ENCODE measurements at places on chromosomes 4 and X.

- DNase-seq, result no peak
Measured at GRCh38 chr4:155761916-155762315, 3.1 kb downstream of the GUCY1B1 start.

- DNase-seq, result no peak
Measured at GRCh38 chr4:6320663-6321062, 51.0 kb downstream of the WFS1 start.

- DNase-seq, result no peak
Measured at GRCh38 chr4:128322986-128323385, 35.4 kb upstream of the PGRMC2 start.

GRCh38 chrX:35890699-35891098 is 28.8 kb upstream of the CFAP47 start:
- DNase-seq, result no peak

GRCh38 chrX:21153033-21153432 is 221.2 kb upstream of the CNKSR2 start:
- no peak for DNase-seq

GRCh38 chr4:7662507-7662846 is 227.7 kb upstream of the PSAPL1 start:
- DNase-seq, result no peak

GRCh38 chrX:153653556-153653955 is 6.6 kb downstream of the DUSP9 start:
- DNase-seq, result no peak

DNA sequence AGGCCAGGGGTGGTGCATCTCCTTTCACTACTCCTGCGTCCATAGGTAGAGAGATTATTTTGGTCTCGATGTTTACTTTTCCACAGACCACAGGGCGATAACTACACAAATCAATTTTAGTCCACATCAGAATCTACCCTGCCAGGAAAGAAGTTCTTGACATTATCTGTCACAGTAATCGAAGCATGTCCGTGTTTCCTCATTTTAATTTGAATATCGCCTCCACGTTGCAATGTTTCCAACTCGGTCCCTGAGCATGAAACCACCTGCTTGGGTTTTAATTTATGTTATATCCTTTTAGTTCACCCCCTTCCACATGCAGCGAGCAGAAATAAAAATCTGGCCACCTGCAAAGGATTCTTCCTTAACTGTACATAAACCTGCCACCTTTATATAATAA is 100.1 kb upstream of the ATXN3L start:
- no peak for DNase-seq

- no peak for DNase-seq
Measured at GRCh38 chr4:101031971-101032370, 315.4 kb downstream of the PPP3CA start.

- no peak for DNase-seq
Measured at GRCh38 chr4:26822546-26822945, 38.1 kb upstream of the STIM2 start.

DNA sequence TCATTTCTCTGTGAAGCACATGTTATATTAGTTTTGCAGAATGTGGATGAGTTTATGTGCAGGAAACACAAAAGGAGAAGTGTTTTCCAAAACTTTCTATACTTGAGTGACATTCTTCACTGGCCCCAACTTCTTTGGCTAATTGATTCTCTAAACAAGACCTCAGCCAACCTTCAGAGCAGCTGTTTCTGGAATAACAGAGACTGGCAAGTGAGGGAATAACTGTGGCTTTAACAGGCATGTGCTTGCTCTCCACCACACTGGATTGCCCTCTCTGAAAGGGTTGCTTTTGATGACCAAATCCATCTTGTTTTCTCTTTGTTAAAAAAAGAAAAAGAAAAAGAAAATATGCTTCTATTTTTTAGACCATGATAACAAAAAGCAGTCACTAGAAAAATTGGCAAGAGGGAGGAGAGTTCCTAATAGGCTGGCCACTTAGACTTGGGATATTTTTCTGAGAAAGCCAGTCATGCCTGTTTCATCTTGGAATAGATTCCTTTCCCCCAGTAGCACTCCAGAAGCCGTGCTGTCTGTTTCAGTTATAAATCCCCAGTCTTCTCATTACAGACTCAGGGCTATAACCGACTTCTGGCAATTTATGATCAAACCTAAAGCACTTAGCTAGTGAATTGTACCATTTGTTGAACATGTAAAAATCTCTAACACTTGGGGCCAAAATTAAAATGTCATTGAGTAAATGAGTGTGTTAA is 295.0 kb upstream of the NR3C2 start:
- no peak for DNase-seq

DNA sequence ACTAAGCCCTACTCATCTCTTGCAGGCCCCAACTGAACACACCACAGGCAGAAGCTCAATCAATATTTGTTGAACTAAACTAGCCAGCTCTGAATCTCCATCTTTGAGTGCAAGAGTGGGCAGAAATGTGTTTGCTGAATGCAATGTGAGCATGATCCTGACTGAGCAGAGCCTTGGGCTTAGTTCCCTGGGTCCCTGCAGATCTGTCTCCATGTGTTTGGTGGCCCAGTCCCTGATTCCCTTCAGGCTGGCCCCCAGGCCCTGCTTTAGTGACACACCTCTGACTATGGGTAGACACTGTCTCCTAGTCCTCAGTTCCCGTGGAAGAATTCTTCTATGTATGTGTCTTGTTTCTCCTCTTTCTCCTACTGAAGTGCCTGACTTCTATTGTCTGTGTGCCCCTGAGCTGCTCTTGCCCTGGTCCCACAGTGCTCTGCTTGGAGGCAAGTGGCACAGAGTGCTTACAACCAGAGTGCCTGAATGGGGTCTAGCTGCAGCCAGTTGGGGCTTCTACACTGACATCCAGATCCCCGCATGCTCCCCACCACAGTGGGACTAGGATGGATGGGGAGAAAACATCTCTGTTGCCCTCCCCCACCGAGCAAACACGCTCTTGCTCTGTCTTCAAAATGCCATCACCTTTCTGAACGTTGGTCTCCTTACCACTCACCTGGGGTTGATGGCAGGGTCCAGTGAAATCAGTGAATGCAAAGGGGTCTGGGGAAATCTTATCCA is 9.3 kb downstream of the PJA1 start:
- no peak for DNase-seq

- no peak for DNase-seq
Measured at GRCh38 chr4:1873776-1874175, 2.6 kb downstream of the NSD2 start.

GRCh38 chrX:46374371-46374770 is 170.8 kb downstream of the ZNF674 start:
- no peak for DNase-seq

GRCh38 chr4:16684097-16684496 is 214.3 kb downstream of the LDB2 start:
- no peak for DNase-seq

- DNase-seq, result no peak
Measured at GRCh38 chr4:8690216-8691150, 97.9 kb downstream of the CPZ start.

DNA sequence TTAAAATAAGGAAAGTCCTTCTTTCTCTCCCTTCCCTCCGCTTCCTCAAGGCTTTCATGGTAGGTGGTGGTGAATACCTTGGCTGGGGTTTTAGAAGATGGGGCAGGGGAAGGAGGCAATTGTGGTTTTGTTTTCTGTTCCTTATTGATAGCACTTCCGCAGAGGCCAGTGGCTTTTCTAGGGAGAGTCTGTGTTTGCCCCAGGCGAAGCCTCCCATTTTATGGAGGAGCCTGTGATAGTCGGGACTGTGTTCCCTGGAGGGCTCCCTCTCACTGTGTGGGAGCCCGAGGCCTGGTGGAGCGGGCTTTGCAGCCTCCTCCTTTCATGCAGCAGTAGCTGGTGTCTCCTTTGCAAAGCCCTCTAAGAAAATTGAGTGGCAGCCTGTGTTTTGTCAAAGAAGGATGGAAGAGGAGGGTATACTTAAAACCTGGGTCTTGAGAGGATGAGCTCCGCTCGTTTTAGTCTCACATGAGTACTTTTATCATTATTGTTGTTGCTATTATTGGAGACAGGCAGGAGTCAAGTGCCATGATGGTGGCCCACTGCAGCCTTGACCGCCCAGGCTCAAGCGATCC is 29.8 kb upstream of the STOX2 start:
- no peak for DNase-seq

- no peak for DNase-seq
Measured at GRCh38 chr4:105155426-105155825, 8.8 kb downstream of the TET2 start.

DNA sequence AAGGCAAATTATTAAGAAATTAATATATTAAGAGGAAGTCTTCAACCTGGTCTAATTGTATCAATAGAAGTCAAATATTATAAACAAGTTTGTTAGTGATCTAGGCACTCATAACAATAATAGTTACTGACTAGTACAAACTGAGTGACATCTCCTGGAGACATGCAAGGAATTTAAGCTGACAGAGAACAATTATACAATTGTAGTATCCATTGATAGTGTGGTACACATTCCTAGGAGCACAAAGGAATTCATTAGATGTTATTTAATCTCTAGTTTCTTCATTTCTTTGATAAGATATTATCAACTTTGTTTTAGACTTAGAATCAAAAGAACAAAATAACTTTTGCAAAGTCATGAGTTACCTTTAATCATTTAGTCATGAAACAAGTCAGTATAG is 1048.6 kb downstream of the PCDH7 start:
- no peak for DNase-seq

DNA sequence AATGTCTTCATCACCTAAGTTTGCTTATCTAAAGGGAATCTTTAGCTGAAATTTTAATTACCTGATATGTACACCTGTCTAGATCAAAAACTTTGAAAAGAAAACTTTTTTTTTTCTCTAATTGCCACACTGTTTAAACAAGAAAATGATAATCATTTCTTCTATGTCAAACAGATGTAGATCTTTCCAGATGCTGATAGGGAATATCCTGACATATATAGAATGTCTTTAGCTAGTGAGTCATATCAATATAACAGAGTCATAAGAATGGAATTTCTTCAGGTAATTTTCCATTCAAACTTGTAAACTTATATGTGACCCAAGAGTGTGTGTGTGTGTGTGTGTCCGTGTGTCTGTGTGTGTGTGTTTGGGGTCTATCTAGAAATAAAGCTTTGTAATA is 271.9 kb downstream of the GPM6A start:
- no peak for DNase-seq

DNA sequence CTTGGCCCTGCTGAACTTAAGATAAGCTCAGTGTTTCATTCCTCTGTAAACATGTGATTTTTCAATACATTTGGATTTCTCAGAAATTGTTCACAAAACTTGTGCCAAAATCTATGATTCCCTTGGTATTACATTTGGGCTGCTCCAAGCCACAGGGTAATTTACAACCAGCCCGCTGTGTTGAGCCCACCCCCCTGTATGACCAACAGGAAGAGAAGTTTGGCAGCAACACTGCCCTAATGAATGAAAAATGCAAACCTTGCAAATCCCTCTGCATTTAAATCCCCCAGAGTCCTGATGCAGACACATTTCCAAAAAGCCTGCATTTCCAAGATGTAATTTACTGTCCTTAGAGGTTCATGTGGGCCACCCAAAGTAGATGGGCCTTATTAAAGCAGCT is 34.1 kb upstream of the GAB1 start:
- DNase-seq, result no peak

- no peak for DNase-seq
Measured at GRCh38 chrX:23720117-23720677, 22.9 kb downstream of the ACOT9 start.

GRCh38 chr4:152107736-152108500 is 347.1 kb upstream of the GATB start:
- no peak for DNase-seq

DNA sequence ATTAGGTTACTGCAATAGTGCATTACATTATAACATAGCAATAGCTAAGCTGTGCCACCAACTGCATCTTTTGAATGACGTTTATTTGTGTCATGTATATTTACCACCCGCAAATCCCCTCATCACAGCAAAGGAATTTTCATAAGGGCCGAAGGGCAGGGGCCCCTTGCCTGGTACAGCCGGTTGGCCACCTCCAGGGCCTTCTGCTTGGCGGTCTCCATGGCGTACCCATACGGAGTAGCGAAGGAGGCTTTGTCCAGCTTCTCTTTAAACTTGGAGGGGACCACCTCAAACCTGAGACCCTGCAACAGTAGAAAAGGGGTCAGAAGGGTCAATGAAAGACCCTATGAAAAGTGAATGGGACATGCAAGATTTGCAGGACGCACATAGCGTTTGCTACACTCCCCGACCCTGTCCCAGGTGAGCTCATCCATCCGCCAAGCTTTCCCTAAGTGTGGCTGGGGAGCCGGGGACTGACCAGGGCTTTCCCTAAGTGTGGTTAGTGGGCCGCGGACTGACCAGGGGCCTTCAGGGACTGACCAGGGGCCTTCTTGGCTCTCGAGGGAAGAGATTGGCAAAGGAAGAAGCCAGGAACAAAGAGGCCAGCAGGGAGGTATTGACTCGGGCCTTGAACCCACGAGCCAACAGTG is 10.6 kb downstream of the ASMTL start:
- DNase-seq, result no peak

- DNase-seq, result no peak
Measured at GRCh38 chrX:149948016-149948415, 9.7 kb upstream of the EOLA2 start.

GRCh38 chrX:1294301-1295067 is 25.9 kb downstream of the CSF2RA start:
- no peak for DNase-seq

DNA sequence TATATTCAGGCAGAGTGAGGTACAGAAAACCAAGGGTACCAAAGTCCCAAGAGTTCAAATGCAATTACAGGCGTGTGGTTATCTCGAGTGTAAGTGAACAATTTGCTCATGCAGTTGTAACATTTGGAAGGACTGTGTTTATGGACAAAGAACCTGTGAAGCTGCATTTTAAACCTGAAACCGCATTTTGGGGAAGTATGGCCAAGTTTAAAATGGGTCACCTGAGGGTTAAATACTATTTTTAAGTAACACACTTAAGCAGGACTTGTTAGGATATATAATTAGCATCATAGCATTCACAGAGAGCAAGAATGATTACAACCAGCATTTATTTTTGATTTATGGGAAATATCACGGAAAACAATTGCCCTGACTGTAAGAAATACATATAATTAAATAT is 79.1 kb upstream of the LCORL start:
- DNase-seq, result no peak

DNA sequence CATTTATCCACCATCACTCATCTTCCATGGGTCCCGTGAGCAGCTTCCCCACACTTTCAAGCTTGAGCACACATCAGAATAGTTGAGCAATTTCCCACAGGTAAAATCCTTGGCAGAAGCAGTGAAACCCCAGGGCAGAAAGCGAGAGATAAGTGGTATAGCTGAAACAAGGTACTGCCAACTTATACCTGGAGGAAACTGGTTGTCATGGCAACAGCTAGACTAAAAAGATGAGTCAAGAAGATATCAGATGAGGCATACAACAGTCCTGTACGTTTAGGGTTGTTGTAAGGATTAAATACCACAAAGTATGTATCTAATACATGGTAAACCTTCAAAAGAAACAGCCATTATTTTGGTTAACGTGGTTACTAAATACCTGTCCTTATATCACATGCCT is 66.9 kb upstream of the PHOX2B start:
- DNase-seq, result no peak

- DNase-seq, result no peak
Measured at GRCh38 chrX:51641421-51642021, 22.8 kb upstream of the CENPVL3 start.

Measured in effector CD8-positive, alpha-beta T cell (primary cell).